Uterus (tissue), 4 donors: ENCODE measurements at places on chromosomes 6 and 20.

DNA sequence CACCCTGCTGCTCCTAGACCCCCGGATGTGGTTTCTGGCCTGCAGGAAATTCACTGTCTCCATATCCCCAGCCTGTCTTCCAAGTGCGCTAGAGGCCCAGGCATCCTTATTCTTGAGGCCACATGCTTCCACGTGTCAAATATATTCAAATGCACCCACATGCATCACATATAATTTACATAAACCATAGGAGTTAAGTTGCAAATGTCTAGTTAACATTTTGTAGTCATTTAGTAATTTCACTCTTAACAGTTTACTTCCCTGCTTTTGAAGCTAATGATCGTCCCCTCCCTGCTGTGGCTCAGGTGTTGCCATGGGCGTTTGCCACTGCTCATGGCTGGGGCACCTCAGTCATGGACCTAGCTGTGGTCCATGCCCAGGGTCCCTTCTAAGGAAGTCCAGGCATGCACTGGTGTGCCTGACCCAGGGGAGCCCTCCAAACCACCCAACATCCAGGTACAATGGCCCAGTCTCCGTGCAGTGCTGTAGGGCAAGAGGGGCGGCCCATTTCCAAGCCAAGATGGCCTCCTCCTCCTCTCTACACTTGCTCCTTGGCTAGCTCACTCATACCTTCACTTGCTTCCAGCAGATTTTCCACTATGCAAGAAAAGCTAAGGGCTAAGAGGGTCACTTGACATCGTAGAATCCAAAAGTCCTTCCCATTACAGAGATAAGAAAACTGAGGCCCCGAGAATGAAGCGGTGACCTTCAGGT is 42.4 kb downstream of the FGD2 start:
- H3K4me1 ChIP-seq = no peaks in the 10 kb centered on the region
- no peak overlapping the region for H3K4me3 ChIP-seq
- H3K27me3 ChIP-seq = no peaks in the 10 kb centered on the region
- no peak for DNase-seq
- no peaks in the 10 kb centered on the region for H3K36me3 ChIP-seq
- no peak overlapping the region for H3K27ac ChIP-seq

GRCh38 chr6:167571550-167571949 is 246.7 kb downstream of the TTLL2 start:
- no peak overlapping the region for H3K4me3 ChIP-seq
- H3K27me3 ChIP-seq = no peaks in the 10 kb centered on the region
- H3K36me3 ChIP-seq = no peaks in the 10 kb centered on the region
- DNase-seq = no peak
- peaks cover 3% of the 10 kb centered on the region for H3K4me1 ChIP-seq

GRCh38 chr6:21883595-21884328 is 290.2 kb downstream of the SOX4 start:
- H3K27me3 ChIP-seq = no peaks in the 10 kb centered on the region
- DNase-seq = no peak
- peaks cover 8% of the 10 kb centered on the region for H3K4me1 ChIP-seq

DNA sequence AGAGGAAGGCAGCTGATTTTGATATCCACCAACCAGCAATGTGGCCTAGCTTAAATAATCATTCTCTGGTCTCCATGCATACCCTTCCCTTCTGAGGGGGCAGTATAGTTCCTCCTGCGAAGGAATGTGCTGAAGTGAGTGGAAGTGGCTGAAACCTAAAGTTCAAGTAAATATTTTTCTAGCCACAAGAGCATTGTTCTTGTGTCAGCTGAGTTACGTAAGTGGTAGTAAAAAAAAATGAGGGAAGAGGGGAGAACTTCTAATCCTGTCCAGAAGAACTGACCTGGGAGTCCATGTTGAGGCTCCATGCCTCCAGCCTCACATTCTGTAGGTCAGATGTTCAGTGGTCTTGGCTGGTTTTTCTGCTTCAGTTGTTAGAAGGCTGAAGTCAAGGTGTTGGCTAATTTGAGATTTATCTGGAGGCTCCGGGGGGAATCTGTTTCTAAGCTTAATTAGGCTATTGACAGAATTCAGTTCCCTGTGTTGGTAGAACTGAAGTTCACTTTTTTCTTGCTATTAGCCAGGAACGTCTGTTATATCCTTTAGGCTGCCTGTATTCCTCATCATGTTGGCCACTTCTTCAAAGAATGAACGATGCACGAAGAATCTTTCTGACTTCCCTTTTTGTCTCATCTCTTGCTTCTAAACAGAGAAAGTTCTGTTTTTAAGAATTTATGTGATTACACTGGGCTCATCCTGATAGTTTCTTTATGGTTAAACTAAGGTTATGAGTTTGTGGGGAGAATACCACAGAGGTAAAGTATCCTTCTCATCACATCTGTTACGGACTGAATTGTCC is 207.1 kb upstream of the PRSS16 start:
- DNase-seq = no peak
- H3K27me3 ChIP-seq = peaks cover 6% of the 10 kb centered on the region
- H3K4me3 ChIP-seq = no peak overlapping the region
- H3K36me3 ChIP-seq = no peaks in the 10 kb centered on the region
- H3K4me1 ChIP-seq = no peaks in the 10 kb centered on the region
- no peak overlapping the region for H3K27ac ChIP-seq

GRCh38 chr6:56380476-56380875 is 133.1 kb upstream of the COL21A1 start:
- no peak overlapping the region for H3K27ac ChIP-seq
- H3K36me3 ChIP-seq = no peaks in the 10 kb centered on the region
- DNase-seq = no peak

GRCh38 chr20:8260837-8261251 is 128.8 kb downstream of the PLCB1 start:
- no peaks in the 10 kb centered on the region for H3K36me3 ChIP-seq
- H3K27me3 ChIP-seq = no peaks in the 10 kb centered on the region
- no peak for DNase-seq
- no peaks in the 10 kb centered on the region for H3K4me1 ChIP-seq
- H3K4me3 ChIP-seq = no peak overlapping the region
- H3K27ac ChIP-seq = no peak overlapping the region
